Stimulated activated CD8-positive, alpha-beta memory T cell treated with anti-CD3 and anti-CD28 coated beads, Interleukin-15, amount 100 ng/mL, for 1 hour (primary cell): ENCODE measurements at places on chromosomes 1 and 21.

DNA sequence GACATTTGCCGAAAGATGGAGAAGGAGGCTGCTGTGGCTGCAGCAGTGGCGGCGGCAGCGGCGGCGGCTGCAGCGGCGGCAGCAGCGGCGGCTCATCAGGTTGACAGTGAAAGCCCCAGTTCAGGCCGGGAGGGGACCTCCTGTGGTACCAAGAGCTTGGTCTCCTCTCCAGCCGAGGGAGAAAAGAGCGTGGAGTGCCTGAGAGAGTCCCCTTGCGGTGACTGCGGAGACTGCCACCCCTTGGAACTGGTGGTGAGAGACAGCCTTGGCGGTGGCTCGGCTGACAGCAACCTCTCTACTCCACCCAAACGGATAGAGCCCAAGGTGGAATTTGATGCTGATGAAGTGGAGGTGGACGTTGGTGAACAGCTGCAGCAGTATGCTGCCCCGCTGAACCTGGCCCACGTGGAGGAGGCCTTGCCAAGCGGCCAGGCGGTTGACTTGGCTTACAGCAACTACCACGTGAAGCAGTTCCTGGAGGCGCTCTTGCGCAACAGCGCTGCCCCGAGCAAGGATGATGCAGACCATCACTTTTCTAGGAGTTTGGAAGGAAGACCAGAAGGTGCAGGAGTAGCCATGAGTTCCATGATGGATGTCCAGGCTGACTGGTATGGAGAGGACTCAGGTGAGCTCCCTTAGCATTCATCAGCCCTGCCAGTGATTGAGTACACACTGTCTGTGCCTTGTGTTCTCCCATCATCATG is 6.3 kb downstream of the ZBTB8B start:
- DNase-seq = no peak

DNA sequence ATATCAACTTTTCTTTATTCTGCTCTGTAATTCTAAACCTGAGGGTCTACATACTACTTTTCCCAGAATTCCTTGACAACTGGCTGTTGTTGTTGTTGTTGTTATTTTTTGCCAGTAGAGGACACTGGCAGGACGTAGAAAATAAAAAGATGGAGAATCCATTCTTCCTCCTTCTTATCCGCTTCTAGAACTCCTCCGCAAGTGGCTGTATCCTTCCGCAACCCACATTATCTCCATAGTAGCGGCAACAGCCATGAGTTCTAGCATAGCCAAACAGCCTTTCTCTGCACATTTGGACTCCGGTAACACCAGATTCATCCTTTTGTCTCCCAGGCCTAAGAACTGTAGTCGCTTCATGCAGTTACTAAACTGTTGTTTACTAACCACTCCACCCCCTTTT is 91.1 kb upstream of the CACHD1 start:
- DNase-seq = no peak

DNA sequence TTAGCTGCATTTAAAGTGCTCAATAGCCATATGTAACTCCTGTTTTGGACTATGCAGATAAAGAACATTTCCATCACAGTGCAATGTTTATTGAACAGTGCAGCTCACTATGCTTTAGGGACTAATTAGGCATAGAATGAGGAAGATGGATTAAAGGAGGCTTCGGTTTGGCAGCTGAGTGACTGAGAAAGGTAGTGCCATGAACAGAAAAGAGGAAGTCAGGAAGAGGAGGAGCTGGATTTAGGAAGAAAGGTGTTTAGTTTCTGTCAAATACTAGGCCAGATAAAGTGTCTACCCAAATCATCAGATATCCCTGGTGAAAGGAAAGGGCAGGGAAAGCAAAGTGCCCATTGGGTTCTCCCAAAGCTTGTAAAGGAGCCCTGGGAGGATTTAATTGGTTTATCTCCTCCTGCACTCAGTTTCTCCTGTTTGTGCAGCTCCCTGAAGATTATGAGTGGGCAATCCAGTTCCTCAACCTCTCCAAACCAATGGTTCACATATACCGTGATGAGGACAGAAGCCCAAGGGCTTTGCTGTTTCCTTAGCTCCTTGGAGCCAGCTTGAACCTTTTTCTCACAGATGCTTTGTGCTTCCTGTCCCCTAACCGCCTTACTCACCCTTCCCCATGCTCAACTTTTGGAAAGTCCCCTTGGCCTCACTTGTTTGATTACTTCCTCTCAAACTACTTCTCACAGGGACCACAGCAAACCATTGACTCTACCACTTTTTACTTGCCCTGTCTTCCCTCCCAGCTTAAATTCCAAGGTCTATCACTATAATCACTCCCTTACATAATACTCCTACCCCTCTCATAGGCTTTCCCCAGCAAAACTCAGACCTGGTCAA is 3.5 kb upstream of the RAP1A start:
- DNase-seq = no peak

GRCh38 chr1:91672601-91673161 is 172.0 kb downstream of the CDC7 start:
- DNase-seq = no peak

DNA sequence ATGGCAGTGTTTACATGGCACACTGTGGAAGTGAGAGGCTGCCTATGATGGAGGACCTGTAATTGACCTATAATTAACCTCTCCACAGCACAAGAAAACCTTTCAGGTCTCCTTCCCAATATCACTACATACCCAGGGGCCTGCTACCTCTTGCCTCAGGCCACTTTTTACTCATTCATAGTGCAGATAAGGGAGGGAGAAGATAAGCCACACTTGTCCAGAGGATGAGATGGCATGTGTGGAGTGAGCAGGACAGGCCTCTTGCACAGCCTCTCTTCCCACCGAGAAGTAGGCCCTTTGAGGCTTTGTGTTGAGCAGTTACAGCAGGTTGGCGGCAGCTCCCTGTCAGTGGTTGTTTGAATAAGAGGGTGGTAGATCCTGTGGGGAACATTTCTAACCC is 31.1 kb upstream of the IKBKE start:
- DNase-seq = no peak

DNA sequence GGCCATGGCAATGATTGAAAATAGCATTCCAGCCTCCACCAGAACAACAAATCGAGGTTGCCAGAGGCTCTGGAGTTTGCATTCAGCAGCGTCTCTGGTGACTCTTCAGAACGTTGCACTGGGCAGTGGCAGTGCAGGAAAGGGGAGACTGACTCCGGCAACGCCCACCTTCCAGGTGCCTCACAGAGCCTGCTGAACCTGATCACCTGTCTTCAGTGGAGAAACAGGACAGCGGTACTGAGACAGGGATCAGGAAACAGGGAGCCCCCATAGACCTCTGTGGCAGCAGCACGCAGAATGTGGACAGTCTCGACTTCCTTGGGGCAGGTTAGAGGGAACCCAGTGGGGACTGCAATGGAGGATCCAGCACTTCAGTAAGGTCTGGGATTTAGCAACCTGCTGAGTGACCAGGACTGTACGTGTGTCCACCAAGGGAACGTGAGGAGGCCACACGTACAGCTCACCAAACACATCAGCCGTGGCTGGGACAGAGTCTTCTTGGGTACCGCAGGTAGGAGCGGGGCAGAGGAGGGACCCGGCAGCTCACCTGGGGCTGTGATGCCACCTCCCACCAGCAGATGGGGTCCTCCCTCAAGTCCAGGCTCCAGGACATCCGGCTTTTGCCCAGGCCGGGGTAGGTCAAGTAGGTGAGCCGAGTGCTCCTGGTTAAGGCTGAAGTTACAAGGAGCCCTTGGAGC is 128.6 kb downstream of the PRDM2 start:
- no peak for DNase-seq

DNA sequence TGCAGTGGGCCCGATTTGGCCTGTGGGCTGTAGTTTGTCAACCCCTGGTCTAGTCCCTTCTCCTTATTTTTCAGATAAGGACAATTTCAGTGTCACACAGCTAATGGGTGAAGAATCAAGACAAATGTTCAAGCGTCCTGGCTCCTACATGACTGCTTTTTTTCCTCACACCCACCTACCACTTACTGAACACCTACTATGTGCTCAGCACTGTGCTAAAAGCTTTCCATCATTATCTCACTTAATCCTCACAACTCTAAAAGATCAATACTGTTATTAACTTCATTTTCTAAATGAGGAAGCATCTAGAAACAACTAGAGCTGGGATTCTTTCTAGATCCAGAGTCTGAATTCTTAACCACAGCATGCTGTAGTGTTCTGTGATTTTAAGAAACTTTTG is 68.5 kb upstream of the EFHD2 start:
- DNase-seq = no peak

DNA sequence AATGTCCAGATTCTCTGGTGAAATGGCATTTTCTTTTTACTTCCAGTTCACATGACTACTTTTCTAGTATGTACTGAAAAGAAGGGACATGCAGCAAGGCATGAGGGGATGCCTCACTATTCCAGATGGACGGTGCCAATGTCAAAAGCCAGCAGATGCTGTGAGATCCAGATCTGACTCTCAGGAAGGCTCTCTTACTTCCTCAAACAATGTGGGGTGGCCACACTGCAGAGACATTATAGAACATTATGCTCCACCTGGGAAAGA is 17.7 kb downstream of the CRYZ start:
- no peak for DNase-seq

DNA sequence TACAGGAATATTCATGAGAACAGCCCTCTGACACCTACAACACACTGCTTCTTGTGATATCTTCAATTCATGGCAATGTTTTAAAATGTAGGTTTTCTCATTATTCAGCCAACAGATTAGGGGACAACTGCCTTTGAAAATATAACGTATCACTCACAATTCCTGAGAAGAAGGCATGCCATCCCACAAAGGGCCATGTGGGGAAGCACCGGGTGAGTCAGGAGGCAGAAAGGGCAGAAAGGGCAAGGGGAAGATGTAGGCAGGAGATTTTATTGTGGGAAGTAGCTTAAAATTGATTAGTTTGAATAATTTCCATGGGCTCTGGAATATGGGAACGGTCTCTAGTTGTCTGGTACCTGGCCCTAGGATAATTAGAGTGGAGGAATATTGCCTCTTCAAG is 165.7 kb downstream of the HHIPL2 start:
- DNase-seq = no peak

DNA sequence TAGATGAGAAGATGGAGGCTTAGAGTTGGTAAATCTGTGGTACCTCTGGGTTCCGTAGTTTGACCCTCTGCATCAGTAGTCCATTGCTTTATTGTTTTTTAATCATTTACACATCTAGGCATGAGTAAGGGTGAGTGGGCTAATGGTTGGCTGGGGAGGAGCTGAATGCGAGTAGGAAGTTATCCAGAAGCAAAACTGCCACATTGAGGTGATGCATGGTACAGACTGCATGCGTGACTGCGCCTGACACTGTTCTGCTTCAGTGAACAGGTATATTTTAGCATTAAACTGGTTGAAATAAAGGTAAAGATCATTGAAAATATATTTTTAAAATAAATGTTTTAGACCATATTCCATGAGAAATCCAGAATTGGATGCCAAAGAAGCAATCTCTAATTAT is 4.4 kb downstream of the DNAJC16 start:
- no peak for DNase-seq

- no peak for DNase-seq
Measured at GRCh38 chr1:193157360-193157759, 29.1 kb downstream of the B3GALT2 start.
